ENCODE measurements at places on chromosomes 6 and 20.
A peak's percentile ranks its signal among the peaks of the same experiment; 100 is the strongest.

- no peak for DNase-seq
Observed at GRCh38 chr20:36339646-36340592, 33.8 kb downstream of the DLGAP4 start.

GRCh38 chr6:136762022-136762975 is 30.0 kb downstream of the MAP3K5 start:
- DNase-seq, result no peak

DNA sequence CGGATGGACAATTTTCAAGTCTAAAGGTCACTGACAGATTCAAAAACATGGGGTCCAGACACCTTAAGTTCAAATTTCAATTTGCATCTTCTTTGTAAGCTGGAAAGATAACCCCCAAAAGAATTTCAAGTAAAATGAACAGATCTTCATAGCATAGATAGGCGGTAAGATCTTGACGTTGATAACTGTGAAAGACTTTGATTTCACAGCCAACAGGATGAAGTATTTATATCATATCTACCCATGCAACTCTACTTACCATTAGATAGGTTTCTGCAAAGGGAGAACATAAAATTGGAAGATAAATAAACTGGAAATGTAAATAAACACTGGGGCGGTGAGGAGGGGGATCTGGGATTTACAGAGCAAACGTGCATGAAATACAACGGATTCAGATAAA is 137.8 kb downstream of the IPCEF1 start:
- DNase-seq, result no peak

- DNase-seq, result no peak
Observed at GRCh38 chr6:6522709-6523108, 65.8 kb upstream of the LY86 start.

DNA sequence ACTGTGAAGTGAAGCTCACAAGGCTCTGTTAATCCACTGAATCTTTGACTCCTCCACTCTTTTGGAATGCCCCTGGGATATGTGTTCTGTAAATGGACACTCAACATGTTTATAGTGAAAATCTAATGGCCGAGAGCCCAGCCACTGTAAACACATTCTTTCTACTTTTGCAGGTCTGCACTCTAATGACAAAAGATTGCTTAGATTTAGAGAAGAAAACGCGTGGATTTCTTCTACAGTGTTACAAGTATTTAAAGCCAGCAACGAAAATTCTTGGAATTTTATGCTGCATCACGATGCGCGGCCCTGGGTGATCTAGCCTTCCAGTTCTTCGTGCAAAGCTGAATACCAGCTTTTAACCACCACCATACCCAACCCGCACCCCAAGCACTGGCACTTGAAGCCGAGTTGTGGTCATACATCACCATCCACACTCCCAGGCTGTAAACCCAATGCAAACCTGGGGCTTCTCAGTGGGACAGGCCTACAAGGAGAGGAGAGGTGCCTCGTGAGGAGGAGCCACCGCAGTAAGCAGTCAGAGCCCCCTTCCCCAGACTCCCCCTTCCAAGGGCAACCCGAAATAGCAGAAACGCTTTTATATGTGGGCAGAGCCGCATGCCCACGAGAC is 3.7 kb upstream of the FOXO3 start:
- DNase-seq, result no peak

- no peak for DNase-seq
Observed at GRCh38 chr20:21557241-21558020, 43.6 kb upstream of the NKX2-2 start.

- peak; percentile 43 for DNase-seq
Observed at GRCh38 chr20:5090191-5090590, 29.6 kb downstream of the PCNA start.

DNA sequence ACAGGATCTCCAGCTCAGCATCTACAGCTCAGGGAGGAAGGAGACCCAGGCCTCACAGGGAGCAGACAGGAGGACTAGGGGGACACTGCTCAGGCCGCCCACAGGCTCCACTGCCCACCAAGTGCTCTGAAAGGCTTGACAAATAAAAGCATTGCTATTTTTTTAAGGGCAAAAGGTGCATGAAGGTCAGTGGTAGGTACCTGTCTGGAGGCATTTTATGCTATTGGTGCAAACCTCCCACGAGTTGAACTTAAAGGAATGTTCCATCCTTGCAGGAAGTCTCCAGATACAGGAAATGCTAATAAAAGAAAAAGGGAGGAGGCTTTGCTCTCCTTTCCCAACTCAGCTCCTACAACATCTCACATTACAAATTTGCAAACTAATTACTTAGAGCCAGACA is 228.1 kb downstream of the FOXC1 start:
- DNase-seq, result no peak

DNA sequence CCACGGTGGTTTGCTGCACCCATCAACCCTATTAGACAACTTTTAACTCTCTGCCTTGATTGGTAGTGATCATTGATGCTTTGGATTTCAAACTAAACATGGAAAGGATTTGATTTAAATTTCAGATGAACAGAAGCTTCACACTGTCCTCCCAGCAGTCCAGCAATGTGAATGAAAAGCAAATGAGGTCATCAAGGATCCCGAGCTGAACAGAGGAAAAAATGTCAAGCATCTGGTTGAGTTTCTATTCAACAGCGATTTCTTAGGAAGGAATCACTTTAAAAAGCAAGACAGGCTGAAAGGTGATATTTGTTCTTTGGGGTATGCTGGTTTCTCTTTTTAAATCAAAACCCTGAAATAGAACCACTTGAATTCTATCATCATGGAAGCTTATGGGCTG is 10.6 kb upstream of the SAMD3 start:
- no peak for DNase-seq

DNA sequence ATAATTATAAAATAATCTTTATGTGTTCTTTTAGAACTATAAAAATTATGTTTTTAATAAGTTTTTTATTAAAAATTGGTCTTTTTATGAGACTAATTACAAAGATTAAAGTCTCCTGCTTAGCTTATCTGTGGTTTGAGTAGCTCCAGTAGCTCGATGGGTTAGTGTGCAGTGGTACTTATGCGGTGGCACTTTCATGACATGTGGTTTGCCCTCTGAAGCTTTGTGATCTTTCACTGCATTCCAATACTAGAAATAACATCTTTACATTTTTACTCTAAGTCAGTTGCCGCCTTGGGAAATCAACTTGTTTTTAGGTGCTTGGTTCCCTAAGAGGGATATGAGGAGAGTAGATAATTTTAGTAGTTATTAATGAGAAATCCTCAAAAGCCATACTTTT is 699.5 kb upstream of the FLRT3 start:
- DNase-seq, result no peak

- no peak for DNase-seq
Observed at GRCh38 chr20:18541741-18542140, 25.5 kb upstream of the SMIM26 start.

DNA sequence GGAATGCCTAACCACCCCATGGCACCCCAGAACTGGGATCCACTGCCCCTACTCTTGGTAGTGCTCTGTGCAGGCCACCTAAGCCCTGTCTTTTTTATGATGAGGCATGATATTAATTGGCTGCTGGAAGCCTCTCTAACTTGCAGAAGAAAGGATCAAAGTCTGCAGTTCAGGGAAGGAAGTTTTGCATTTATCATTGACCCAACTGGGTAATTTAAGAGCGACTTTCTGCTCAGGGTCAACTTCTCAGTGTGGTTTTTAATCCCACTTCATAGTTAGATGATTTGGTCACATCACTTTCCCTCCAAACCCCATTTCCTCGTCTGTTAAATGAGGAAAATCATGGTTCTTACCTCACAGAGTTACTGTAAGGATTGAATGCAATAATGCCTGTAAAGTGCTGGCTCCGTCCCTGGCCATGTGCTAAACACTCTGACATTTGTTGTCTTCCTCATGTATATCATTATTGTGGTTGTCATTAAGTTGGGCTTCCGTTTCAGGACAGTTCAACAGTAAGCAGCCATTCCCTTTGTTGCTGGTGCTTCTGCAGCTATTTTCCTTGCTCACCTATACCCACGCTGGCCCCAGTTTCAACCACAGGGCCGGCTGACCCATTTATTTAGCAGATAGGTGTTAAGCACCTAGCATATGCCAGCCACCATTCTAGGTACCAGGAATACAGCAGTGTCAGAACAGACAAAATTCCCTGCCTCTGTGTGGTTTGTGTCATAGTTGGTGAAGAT is 14.2 kb downstream of the E2F3 start:
- DNase-seq, result no peak

- no peak for DNase-seq
Observed at GRCh38 chr20:34110745-34111641, 1.1 kb downstream of the EIF2S2 start.

DNA sequence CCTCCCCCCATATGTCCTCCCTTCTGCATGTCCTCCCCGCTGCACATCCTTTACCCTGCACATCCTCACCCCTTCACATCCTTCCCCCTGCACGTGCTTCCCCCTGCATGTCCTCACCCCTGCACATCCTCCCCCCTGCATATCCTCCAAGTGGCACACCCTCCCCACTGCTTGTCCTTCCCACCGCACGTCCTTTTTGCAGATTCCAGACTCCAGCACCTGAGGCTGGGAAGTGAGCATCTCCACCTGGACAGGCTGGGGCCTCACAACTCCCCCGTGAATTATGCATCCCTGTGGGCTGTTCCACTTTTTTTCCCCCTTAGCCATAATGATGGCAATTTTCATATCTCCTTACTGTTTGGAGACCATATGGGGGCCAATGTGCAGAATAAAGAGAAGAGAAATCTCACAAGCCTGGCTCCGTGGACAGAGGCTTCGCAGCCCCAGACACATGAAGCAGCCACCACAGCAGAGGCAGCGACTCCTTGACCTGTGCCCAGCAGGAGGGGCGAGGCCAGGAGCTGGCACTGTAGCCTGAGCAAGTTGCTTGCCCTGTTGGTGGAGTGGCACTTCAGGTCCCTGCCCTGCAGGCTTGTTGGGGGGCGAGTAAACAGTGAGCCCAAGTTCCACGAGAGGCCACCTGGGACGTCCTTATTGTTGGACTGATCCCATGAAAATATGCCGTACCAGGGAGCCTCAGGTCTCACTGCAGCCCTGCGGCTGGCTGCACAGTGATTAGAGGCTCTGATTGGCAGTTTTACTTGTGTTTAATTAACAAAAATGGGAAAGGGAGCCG is 113.1 kb downstream of the SYNDIG1 start:
- DNase-seq, result no peak

DNA sequence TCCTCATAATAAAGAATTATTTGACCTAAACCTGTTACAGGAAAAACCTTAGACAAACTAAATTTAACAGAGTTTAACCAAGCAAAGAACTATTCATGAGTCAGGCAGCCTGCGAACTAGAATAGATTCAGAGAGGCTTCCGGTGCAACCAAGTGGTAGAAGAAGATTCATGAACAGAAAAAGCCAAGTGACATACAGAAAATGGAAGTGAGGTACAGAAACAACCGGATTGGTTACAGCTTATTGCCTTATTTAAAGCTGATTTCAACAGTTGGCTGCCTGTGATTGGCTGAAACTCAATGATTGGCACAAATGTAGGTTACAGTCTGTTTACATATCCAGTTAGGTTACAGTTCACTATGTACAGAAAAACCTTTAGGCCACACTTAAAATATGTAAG is 10.1 kb downstream of the PPP1R3G start:
- DNase-seq, result no peak

DNA sequence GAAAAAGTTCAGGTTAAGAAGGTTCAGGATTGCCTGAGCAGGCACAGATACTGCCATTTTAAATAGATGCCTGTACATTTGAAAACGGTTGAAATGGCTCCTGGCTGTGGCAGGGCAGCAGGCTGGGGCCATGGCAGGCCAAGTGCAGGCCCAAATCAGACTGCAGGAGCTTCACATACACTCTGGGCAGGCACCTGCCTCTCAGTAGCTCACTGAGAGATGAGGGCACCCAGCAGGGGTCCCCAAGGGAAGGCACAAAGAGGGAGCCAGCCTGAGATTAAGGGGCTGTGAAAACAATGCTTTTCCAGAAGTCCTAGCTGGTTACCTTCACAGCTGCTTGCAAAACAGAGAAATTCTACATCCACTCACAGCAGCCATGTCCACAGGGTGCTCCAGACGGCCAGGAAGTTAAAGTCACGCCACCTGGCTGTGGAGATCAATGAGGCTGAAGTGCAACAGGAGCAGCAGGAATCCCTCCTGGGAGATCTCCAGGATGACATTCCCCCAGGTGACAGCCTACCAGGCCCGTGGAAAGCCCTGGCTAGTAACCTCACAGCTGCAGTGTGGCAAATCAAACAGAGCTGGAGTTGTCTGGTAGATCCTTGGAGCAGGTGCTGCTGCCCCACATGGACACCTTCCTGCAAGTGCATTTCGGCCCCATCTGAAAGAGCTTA is 6.2 kb upstream of the RAET1E start:
- DNase-seq, result no peak

Measured in CD4-positive, alpha-beta T cell treated with Interleukin-1 beta for 1 hour (primary cell).